ENCODE measurements at places on chromosomes 5 and 9.

- DNase-seq = no peak
Observed at GRCh38 chr9:134917431-134918373, at the start of gene FCN1. Gene FCN1 (minus strand): TSS chr9:134917912. CDS start chr9:134917871, 41 bp downstream.

DNA sequence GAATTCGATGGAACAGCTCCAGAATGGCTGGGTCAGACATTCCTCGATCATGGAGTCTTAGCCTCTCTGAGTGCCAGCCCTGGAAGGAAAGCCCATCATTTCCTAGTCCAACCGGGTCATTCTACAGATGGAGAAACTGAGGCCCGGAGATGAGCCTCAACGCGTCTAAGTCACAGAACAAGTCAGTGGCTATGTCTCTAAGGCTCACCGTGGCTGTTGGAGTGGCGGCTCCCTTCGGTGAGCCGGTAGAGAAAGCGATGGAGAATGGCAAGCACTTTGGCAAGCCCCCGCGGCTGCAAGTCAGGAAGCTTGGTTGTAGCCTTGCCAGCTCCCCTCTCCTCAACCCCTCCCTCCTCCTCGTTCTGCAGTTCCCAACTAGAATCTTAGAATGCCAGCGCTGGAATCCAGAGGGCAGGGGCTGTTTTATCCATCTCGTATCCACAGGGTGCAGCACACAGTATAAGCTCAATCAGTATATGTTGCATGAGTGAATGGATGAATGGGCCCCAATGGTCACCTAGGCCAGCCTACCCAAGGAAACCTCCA, 438 bp upstream of the ARSI start:
- DNase-seq = no peak

- no peak for DNase-seq
Observed at GRCh38 chr5:170408226-170408625, 19.1 kb upstream of the KCNMB1 start.

- DNase-seq = no peak
Observed at GRCh38 chr9:110801426-110801825, 132.8 kb downstream of the MUSK start.

DNA sequence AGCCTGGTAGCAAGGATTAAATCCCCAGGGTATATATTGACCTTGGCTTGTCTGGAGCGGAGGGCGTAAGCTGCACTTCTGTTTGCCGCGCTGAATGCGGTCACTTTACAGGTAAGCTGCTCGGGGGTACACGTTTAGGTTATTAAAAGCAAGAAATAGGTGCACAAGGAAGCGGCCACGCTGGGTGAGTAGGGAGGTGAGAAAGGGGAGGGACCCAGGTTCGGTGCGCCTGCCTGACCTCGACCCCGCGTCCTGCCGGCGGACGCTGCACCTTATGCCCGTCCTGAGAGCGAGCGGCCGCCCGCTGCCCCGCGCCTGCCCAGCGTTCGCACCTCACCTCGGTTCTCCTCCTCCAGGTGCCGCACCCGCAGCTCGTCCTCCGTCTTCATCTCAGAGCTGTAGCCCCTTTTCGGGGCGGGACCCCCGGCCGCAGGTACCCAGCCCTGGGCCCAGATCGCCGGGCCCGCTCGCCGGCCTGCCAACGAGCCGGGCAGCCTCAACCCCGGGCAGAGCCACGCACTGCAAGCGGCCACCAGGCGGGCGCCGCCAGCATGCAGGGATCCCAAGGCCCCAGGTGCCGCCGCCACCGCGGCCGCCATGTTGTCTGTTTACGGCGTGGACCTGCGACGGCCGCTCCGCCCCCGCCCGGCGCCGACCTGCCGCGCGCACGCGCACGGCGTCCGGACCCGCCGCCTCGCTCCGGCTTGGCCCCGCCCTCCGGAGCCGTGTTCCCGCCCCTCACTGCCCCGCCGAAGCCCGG, at the start of gene AUH:
TSS of gene AUH (minus strand) at position 628 of the 760 bp plus-strand sequence. CDS start at position 599, 29 bp downstream.
- peak; percentile 81 for DNase-seq

DNA sequence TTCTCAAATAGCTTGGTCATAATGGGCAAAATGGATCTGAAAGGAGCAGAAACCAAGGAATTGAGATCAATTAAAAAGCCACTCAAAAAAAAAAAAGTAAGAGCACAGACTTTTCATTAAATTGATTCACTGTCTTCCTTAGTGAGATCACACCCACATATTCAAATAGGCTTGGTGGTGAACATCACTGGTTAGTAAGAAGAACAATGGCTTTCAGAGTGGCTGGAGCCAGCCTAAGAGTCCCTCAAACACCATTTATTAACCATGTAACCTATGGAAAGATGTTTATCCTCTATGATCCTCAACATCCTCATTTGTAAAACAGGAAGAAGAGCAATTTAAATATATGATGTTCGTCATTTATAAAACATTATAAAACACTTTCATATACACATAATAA, 12.4 kb downstream of the CCDC112 start:
- no peak for DNase-seq

Measured in stimulated activated CD4-positive, alpha-beta T cell treated with anti-CD3 and anti-CD28 coated beads, Interleukin-2, amount 100 ng/mL, for 48 hours (primary cell).